ENCODE measurements at places on chromosomes 1 and 21. TPM values are rescaled to one million over a fixed set of nuclear protein-coding genes. Genes with fewer than 3 reads are reported as not detected.

DNA sequence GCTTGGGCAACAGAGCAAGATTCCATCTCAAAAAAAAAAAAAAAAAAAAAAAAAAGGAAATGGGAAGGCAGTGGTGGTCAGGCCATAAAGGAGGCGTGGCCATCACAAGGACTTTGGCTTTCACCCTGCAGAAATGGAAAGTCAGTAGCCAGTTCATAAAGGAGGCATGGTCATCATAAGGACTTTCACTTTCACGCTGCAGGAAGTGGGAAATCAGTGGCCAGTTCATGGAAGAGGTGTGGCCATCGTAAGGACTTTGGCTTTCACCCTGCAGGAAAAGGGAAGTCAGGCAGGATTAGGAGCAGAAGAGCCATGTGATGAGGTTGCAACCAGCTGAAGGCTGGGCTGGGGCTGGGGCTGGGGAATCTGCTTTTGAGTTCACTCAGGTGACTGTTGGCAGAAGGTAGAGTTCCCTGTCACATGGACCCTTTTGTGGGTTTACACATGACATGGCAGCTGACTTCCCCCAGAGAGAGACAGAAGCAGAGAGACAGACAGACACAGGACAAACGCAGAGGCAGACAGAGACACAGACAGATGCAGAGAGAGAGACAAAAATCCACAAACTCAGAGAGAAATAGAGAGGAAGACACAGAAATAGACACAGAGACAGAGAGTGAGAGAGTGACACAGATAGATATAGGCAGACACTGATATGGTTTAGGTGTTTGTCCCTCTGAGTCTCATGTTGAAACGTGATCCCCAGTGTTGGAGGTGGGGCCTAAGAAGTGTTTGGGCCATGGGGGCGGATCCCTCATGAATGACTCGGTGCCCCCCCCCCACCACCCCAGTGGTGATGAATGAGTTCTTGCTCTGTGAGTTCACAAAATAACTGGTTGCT lies 263.9 kb upstream of the KAZN start:
- H3K4me3 ChIP-seq = no peak overlapping the region
- no peak overlapping the region for H3K27ac ChIP-seq
- no peaks in the 10 kb centered on the region for H3K4me1 ChIP-seq
- no peaks in the 10 kb centered on the region for H3K36me3 ChIP-seq
- H3K27me3 ChIP-seq = no peaks in the 10 kb centered on the region

- peak overlapping the region; percentile 54 for H3K27ac ChIP-seq
- H3K27me3 ChIP-seq = no peaks in the 10 kb centered on the region
- peaks cover 53% of the 10 kb centered on the region for H3K4me1 ChIP-seq
- peak; percentile 80 for DNase-seq
- no peak overlapping the region for H3K4me3 ChIP-seq
- H3K36me3 ChIP-seq = no peaks in the 10 kb centered on the region
Measured at GRCh38 chr1:27009601-27010197, 3.0 kb downstream of the TENT5B start.

GRCh38 chr1:117606649-117607430 lies 992 bp downstream of the TENT5C start:
- peak; percentile 59 for DNase-seq
- no peaks in the 10 kb centered on the region for H3K36me3 ChIP-seq
- peak overlapping the region; percentile 71 for H3K4me3 ChIP-seq
- H3K4me1 ChIP-seq = peaks cover 14% of the 10 kb centered on the region
- H3K27me3 ChIP-seq = no peaks in the 10 kb centered on the region

DNA sequence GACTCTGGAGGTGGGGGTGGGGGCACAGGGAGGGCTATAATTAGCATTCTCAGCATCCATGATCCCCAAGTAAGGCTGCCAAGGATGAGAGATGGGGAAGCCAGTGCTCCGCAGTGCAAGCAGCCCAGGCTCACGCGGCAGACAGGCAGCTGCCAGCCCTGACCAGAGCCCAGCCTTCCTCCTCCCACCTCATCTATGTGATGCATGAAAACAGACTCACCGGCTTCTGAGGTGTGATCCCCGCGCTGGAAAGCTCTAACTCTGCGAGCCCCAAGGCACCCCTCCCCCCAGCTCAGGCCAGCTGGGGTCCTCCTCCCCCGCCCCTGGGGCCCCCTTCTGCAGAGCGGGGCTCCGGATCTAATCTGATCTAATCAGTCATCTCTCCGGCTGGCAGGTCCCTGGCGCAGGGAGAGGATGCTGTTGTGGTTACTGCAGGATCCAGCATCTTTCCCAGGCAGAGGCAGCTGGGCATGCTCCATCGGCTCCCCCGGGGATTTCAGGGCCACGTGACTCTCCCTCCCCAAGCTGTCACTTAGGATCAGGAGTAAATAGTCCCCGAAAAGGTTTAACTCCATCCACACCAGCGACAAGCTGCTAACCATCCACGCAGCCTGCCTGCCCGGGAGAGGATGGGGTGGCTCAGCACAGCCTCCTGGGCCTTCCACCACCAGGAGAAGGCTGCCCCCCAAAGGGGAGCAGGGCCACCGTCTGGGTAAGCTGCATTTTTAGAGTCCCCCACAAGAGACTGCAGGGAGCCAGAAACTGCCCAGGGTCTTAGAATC lies at the start of gene PLEKHA6:
Gene PLEKHA6, minus strand, starts transcription at position 456 of the 782 bp plus-strand sequence. CDS start 86,202 bp downstream, outside the sequence.
- no peak within 1 kb of the TSS for H3K4me3 ChIP-seq
- DNase-seq = peak; percentile 18
- H3K27ac ChIP-seq = no peak within 1 kb of the TSS
- H3K27me3 ChIP-seq = no peaks in the 10 kb centered on the region
- no peaks in the 10 kb centered on the region for H3K36me3 ChIP-seq
- H3K4me1 ChIP-seq = 0 out of 2 replicates have a peak, but pooled peaks cover 3% of the 10 kb centered on the region

GRCh38 chr1:51799372-51799771 lies 79.2 kb downstream of the NRDC start:
- DNase-seq = no peak
- H3K27me3 ChIP-seq = no peaks in the 10 kb centered on the region
- H3K27ac ChIP-seq = no peak overlapping the region
- H3K4me3 ChIP-seq = no peak overlapping the region
- no peaks in the 10 kb centered on the region for H3K4me1 ChIP-seq
- H3K36me3 ChIP-seq = peaks cover 8% of the 10 kb centered on the region

The LCE1F gene
- total RNA-seq = not detected

The ALPL gene
- total RNA-seq = not detected

The CFAP45 gene
- total RNA-seq = 9.3 TPM

The SRGAP2C gene
- 49.9 TPM for total RNA-seq

The ZBTB37 gene
- total RNA-seq = 8.3 TPM

The TMEM240 gene
- total RNA-seq = 8.3 TPM

The LEMD1 gene
- 16.7 TPM for total RNA-seq
